GM12864 (cell line): ENCODE measurements at places on chromosomes 4 and X.

GRCh38 chrX:53481816-53482465 lies 47.8 kb upstream of the HSD17B10 start:
- DNase-seq = peak; percentile 10

DNA sequence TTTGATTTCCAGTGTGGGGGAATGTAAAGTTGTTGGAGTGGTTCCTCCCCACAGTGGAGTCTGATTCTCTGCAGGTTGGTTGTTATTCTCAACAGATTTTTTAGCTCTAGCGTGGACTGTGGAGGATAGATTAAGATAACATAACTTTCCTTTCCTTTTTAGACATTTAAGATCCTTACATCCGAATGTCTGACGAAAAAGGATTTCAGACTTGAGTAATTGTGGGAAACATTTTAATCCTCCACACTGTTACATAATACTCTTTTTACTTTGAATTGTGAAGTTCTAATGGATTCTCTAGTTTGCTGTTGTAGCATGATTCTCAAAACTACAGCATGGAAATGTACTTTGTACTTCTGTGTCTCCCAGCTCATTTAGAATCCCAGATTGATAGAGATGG lies 107.8 kb downstream of the ARHGAP10 start:
- no peak for DNase-seq

- no peak for DNase-seq
Observed at GRCh38 chrX:132532097-132532496, 43.3 kb upstream of the MBNL3 start.

GRCh38 chrX:16240231-16240905 lies 73.1 kb downstream of the MAGEB17 start:
- no peak for DNase-seq

GRCh38 chrX:19805046-19805690 lies 82.2 kb downstream of the SH3KBP1 start:
- no peak for DNase-seq
